ENCODE measurements at places on chromosomes 3 and 15.
A peak's percentile ranks its signal among the peaks of the same experiment; 100 is the strongest.

DNA sequence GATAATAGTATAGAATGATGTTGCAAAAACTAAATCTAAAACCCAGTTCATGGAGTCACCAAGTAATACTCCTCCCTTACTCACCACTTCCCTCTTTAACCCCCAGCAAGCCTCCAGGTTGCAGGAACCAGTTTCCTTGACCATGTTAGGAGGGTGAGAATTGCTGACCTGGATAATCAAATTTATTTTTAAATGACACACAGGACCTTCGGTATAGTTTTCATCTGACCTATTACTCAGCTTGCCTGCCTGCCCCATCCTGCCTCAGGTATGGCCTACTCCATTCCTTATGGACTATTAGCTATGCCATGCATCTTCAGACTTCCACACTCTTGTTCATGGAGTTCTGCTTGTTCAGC, 883 bp downstream of the RTP4 start:
- DNase-seq, result no peak

GRCh38 chr3:73808862-73809509, 184.2 kb upstream of the PDZRN3 start:
- no peak for DNase-seq

- no peak for DNase-seq
These were observed 51.4 kb downstream of the CORO2B start for GRCh38 chr15:68630211-68630555.

GRCh38 chr3:99999536-99999935, 114.8 kb downstream of the FILIP1L start:
- no peak for DNase-seq

GRCh38 chr3:185824051-185825005, 514 bp downstream of the IGF2BP2 start:
- peak; percentile 45 for DNase-seq

GRCh38 chr3:127093312-127093711, 99.6 kb upstream of the PRR23E start:
- DNase-seq, result no peak

- DNase-seq, result no peak
These were observed 333.4 kb downstream of the THSD4 start for GRCh38 chr15:71448688-71449114.

DNA sequence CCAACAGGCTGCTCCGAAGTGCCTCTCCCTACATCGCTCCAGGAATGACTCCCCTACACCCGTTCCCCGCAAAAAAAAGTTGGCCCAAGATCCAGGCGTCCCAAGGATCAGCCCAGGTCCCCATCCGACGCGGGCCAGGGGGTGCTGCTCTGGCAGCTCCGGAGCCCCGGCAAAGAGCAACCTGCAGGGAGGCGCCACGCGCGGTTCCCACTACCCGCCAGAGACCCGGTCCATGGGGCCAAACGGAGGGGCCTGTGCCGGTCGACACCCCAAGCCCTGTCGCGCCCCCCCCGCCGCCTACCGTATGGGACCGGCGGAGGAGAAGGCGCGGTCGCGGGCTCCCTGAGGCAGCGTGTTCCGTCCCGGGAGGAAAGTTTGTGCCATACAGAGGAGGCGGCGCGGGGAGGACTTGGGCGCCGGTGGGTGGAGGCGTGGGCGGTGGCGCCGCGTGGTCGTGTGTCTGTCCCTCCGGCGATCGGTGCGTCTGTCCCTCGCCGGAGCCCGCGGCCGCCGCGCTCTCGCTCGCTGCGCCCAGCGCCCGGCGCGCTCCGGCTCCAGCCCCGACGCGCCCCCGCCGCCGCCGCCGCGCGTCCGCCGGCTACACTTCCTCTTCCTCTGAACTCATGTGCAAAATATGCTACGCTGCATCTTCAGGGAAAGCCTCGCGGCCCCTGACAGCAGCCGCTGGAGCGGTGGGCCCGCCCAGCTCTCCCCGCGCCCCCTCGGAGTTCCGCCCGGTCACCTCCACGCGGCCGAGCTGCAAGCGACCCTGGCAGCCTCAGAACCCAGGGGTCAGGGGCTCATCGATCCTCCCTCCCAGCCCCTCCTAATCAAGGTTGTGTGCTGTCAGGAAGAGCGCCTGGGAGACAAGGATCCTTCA, at the start of gene RFTN1:
TSS of gene RFTN1 (minus strand) at position 559 of the 880 bp plus-strand sequence. CDS start 19,830 bp downstream, outside the sequence.
- peak; percentile 41 for DNase-seq

- no peak for DNase-seq
These were observed at the start of gene NAALADL2 for GRCh38 chr3:174859114-174859735. Gene NAALADL2, plus strand, starts transcription at chr3:174859334.

DNA sequence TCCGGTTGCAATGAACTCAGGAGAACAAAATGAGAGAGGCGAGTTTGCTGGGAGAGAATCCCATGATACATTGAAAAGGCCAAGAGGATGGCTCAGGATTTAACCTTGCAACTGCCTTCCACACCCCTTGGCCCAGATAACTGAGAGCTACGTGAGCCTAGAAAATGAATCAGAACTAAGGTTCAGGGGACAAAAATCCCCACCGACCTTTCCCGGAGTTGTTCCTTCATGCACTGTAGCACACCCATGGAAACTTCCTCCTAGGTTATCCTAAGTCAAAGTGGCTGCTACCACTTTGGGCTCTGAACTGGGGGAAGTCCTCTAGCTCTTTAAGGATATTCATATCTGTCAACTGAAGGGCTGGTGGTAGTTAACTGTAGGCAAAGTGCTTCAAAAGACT, 58.3 kb upstream of the SLC4A7 start:
- no peak for DNase-seq

All from HuH-7.5 (cell line).